ENCODE measurements at places on chromosomes 6 and 20. TPM values are rescaled to one million over a fixed set of nuclear protein-coding genes. Genes with fewer than 3 reads are reported as not detected.

The C6orf141 gene
- not detected for total RNA-seq

The MEI4 gene
- not detected for total RNA-seq

The SEL1L2 gene
- not detected for total RNA-seq

The ENPP3 gene
- total RNA-seq = 0.63 TPM

The SMOC2 gene
- total RNA-seq = not detected

The SUMO4 gene
- 3.2 TPM for total RNA-seq

The DEFB132 gene
- not detected for total RNA-seq

The CST7 gene
- 163 TPM for total RNA-seq

The TBXT gene
- not detected for total RNA-seq

The OPRM1 gene
- total RNA-seq = not detected

The SRSF12 gene
- total RNA-seq = 0.82 TPM

The FOXA2 gene
- not detected for total RNA-seq
